ENCODE measurements at places on chromosomes 3 and 15.

GRCh38 chr3:197956626-197956988, 3.4 kb upstream of the LMLN start:
- no peak for DNase-seq

DNA sequence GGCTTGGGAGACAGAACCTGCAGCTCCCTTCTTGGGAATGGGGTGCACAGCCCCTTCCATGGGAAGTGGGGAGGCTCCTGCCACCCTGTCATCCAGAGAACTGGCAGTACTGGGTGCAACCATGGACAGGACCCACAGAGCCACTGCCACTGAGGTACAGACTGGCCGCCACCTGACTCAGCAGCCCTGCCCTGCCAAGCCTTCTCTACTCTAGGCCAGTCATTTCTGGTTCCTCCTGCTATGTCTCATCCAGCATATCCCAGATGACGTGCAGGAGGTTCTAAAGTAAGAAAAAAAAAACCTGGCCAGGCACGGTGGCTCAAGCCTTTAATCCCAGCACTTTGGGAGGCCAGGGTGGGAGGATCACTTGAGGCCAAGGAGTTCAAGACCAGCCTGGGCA, 76.9 kb upstream of the RPL32 start:
- DNase-seq, result no peak

DNA sequence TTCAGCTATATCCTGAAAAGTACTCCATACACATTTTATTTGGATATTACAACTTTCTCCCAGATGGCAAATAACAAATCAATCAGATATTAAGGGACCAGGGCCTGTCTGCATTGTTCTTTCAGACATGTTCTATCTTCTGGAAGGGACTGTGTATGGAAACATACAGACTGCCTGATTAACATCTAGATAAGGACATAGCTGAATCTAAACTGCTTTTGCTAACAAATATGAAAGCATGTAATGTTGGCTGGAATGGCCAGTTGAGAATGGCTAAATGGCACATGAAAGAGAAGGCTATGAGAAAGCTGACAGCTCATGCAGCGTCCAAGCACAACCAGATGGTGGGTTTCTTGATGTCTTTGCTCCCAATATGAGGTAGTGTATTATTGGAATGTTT, 149.4 kb downstream of the CFAP20DC start:
- DNase-seq, result no peak

DNA sequence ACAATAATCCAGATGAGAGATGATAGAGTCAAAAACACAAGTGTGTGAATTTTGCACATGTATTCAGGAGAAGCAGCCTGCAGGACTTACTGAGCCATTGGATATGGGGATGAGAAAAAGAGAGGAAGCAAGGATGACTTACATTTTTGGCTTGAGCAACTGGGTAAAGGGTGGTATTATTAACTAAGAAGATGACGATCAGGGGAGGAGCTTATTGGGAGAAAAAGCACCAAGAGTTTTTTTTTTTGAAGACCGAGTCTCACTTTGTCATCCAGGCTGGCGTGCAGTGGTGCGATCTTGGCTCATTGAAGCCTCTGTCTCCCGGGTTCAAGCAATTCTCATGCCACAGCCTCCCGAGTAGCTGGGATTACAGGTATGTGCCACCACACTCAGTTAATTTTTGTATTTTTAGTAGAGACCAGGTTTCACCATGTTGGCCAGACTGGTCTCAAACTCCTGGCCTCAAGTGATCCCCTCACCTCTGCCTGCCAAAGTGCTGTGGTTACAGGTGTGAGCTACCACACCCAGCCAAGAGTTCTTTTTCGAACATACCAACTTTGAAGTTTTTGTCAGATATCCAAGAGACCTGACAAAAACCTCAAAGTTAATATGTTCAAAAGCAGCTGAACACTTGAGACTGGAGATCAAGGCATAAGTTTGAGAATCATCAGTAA, 14.8 kb upstream of the SH3BP5 start:
- no peak for DNase-seq

GRCh38 chr15:73560501-73561117, 72.6 kb downstream of the NPTN start:
- DNase-seq, result peak; percentile 26

DNA sequence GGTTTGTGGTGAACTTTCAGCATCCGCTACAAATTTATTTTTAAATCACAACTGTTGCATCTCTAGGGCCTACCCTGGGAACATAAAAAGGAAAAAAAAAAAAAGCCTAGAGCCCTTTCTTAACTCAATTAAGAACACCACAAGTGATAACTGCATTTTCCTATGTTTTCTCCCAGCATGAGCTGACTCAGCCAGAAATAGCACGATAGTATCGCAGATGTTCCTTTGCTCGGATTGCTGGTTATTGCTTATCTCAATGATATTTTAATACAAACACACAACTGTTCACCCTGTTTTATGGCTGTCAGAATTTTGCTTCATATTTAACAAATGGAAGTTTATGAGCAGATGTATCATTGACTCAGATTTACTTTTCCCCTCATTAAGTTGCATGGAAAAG, 251.8 kb upstream of the SUCLG2 start:
- no peak for DNase-seq

GRCh38 chr15:64001148-64001547, 45.1 kb downstream of the DAPK2 start:
- no peak for DNase-seq

DNA sequence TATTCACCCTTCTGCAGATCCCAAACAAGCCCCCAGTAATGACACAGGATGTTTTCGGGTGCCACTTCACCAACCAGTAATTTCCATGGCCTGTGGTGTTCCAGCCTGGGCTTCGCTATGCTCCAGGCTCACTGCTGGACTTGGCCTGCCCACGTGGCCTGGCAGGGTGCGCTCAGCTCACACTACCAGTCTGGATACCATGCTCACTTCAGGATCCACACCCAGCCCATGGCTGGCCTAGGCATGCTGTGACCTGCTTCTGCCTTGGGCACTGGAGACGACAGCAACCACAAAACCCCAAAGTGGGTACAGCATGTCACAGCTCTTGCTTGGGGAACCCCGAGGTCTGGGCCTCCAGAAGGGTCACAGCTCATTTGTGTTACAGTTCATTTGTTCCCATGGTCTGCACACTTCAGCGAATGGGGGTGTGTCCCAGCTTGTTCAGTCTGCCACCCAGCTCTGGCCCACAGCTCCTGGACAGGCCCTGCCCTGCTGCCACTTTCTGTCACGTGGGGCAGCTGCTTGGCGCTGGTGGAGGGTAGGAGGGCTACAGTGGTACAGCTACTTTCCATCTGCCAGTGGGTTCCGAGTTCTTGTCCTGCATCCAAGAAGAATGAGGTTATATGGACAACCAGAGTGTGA, 650.8 kb downstream of the MCTP2 start:
- no peak for DNase-seq

DNA sequence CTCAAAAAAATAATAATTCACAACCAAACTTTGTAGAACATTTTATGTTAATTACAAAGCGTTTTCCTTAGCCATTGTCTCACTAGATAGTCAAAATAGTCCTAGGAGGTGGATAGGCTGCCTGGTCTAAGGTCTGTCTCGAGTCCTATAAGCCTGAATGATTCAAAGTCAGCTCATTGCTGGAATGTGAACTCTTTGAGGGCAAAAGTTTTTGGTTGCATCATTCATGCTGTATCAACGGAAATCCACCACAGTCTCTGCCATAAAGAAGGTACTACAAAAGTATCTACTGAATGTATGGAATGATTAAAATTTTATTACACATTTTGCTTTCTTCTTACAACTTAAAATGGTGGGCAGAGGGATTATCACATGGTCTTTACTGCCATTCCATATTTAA, 387.3 kb upstream of the RARB start:
- DNase-seq, result no peak

- DNase-seq, result no peak
Observed at GRCh38 chr3:194555175-194556062, 68.6 kb upstream of the ATP13A3 start.

DNA sequence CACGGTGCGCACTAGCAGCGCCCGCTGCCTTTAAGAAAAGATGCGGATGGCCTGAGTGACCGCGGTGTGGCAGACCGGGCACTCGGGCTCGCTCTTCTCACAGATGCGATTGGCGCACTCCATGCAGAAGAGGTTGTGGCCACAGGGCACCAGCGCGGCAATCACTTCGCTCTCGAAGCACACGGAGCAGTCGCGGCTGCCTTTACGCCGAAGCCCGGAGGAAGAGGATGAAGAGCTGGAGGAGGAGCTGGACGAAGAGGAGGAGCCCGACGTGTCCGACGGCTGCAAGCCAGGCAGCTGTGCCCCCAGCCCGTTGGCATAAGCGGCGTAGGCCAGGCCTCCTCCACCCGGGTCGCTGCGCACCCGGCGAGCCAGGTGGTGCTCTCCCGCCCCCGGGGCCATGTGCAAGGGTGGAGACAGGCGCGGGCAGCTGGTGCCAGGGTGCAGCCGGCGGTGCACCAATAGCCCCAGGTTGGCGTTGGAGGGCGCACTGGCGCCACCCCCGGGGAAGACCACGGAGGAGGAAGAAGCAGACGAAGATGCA, 2.6 kb downstream of the MEX3B start:
- no peak for DNase-seq

DNA sequence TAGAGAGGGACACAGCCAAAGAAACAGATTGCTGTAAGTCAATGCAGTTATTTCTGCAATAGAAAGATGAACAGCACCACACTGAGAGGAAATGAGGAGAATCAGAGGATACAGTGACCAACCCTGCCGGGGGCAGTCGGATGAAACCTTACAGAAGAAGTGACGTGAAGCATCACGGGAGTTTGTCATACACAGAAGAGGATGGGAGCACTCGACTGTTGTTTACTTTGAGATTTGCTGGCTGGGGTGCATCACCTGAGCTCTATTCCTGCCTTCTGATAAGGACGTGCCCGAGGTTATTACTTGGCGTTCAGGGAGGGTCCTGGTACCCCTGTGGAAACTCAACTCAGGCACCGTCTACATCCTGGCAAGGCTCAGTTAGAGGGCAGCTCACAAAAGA, 45.4 kb downstream of the MAGEF1 start:
- no peak for DNase-seq

- DNase-seq, result peak; percentile 29
Observed at GRCh38 chr15:99682455-99682854, 50.8 kb downstream of the LYSMD4 start.

DNA sequence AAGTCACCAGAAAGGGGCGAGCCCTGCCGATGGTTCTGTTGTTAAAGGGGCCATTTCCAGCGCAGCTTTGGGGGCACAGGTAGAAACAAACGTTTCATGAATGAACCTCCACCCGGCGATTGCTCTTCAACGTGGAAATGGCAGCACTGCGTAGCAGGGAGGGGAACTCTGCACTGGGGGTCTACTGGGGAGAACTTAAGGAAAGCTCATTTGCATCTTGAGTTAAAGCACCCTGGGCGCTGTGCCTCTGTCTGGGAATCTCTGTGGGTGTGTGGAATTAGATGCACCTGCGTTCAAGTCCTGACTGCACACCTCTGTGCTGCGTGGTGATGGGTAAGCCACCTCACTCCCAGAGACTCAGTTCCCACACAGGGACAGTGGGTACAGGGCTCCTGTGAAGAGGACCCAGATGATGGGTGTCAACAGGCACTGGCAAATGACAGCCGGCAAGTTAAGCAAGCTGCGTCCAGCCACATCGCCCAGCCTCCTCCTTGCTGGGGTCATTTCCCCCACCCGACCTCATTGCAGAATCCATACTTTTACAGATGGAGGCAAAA, 68.8 kb downstream of the ASB7 start:
- DNase-seq, result no peak

GRCh38 chr15:75112278-75112847, 89.0 kb downstream of the PPCDC start:
- DNase-seq, result no peak

DNA sequence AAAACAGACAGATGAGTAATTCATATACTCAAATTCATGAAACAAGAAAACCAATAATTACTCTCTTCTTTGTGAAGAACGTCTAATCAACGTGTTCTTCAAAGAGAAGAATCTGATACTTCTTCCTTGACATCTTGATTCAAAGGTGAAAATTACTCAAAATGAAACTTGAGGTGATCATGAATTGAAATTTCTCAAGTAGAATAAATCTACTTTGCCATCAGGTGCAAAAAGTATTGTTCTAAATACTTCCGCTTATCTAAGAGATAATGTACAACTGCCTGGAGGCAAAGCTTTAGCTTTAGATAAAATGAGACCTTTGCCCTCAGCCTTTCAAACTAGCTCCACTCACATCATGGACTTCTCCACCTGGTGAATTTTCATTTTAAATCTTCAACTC, 13.9 kb upstream of the XXYLT1 start:
- DNase-seq, result no peak

DNA sequence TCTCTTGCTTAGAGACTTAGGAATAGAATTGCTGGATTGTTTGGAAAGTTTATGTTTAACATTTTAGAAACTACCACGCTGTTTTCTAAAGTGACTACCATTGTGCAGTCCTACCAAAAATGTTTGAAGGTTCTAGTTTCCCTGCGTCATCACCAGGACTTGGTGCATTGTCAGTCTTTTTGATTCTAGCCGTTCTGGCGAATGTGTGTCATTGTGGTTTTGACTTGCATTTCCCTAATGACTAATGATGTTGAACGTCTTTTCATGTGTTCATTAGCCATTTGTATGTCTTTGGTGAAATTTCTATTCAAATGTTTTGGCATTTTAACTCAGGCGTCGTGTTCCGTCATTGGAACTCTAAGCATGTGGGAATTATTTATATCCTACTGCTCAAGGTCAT, 58.0 kb downstream of the CHD2 start:
- peak; percentile 22 for DNase-seq

DNA sequence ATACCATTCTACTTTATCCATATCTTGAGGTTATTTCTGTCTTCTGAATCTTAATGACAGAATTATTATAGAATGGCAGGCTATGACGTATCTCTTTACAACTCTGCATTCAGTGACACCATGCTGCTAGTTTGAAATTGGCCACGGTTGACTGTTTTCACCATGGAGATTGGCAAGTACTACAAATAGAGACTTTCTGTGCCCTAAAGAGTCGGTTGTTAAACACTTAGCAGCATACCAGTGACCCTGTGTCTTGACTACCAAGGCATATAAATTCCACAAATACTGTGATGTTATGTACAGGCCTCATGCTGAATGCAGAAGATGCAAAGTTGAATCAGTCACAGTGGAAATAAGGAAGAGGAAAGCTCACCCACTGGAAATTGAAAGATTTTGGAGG, 67.0 kb upstream of the CADPS start:
- no peak for DNase-seq

DNA sequence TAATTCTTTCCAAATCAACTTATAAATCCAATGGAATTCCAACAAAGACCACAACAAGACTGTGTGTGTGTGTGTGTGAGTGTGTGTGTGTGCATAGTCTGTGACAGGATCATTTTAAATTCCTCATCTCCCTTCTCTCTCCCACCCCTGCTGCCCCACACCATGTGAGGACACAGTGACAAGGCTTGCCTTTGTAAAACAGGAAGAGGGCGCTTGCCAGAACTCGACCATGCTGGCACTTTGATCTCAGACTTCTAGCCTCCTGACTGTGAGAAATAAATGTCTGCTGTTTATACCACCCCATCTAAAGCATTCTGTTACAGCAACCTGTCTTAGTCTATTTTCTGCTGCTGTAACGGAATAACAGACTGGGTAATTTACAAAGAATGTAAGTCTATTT, 99.1 kb downstream of the NSMCE3 start:
- DNase-seq, result no peak

GRCh38 chr15:65329984-65330735, 25.7 kb downstream of the RNU5B-1 start:
- DNase-seq, result no peak

GRCh38 chr3:60333710-60334109, 917.5 kb downstream of the FHIT start:
- DNase-seq, result no peak

GRCh38 chr15:69643476-69643875, 190.9 kb downstream of the RPLP1 start:
- no peak for DNase-seq

Data from epithelial cell of prostate (primary cell).